HS-27A (cell line): ENCODE measurements at places on chromosomes 3 and 15.

DNA sequence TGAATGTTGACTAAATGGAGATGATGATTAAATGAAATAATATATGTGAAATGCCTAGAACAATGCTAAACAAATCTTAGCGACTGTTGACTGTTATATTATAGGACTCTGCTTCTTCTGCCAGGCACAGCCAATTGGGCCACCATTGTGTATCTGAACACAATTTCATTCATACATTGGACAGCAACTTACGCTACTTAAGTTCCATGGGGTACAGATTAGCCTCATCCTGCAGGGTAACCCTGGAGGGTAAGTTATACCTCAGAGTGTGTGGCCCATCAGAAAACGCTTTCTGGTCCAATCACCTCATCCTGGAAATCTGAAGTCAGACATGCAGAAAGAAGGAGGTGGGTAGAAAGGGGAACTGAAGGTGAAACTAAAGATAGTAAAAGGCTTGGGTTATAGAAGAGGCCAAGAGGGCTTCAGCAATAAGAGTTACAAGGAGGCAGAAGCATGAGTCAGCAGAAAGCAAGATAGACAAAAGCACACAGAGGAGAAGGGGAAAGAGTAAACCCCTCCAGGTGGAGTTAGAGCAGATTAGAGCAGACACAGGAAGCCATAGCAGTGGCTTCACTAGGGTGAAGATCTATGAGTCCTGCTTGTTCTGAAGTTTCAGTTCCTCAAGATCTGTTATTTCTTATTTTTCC lies 119.3 kb upstream of the SLC24A5 start:
- DNase-seq, result no peak

- DNase-seq, result no peak
These were observed 10.9 kb downstream of the ARL6IP5 start for GRCh38 chr3:69095636-69096035.

DNA sequence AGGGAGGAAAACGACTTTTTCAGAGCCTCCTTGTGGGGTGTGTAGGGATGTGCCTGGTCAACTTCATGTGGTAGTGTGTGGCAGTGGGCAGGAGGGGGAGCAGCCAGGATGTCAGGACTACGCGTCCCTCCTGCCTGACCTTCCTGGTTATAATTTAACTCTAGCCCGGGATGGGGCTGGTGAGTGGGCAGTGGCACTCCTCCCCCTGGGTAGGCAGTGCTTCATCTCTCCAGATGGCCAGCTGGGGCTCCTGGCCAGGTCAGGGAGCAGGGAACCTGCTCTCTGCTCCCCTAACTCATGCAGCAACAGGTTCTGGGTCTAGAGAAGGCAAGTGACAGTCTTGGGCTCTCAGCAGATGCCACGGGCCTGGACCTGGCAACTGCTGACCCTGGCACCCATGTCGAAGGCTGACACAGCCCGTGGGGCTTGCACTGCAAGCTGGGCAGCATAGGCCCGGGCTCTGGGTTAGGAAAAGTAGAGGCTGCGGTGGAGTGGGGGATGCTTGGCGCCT lies 2.6 kb downstream of the ITIH4 start:
- DNase-seq, result no peak

- no peak for DNase-seq
These were observed 131.6 kb upstream of the RASGRP1 start for GRCh38 chr15:38696109-38696727.
